Activated CD4-positive, alpha-beta T cell treated with anti-CD3 and anti-CD28 coated beads, Interleukin-2, amount 10 ng/mL, durations not matched to agents 7 days and 5 days (primary cell): ENCODE measurements at places on chromosomes 3 and 15. TPM values are rescaled to one million over a fixed set of nuclear protein-coding genes. Genes with fewer than 3 reads are reported as not detected.

DNA sequence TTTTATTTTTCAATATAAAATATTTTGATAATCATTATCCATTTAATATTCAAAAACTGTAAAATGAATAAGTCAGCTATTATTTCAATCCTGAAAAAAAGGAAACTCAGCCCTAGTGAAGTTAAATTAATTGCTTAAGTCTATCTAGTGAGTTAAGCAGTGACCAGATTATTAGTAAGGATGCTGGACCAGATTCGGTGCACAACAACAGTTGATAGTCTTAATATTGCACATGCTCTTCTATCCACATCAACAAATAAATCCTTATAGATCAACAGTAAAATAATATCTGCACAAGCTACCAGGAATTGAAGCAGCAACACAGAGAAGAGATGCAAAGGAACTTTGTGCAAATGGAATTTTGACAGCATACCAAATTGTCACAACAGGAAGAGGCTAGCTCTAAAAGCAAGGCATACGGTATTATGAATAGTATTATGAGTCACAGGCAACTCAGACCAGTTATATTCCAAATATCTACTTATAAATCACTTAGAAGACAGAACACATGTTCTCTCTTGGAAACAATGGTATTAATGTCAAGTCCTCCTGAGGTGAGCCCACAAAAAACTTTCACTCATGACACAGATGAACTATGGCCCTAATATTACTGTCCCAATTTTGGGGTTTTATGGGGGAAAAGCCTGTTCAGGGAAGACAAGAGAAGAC is 24.9 kb downstream of the VPS13C start:
- peaks cover 7% of the 10 kb centered on the region for H3K4me1 ChIP-seq
- no peak overlapping the region for H3K4me3 ChIP-seq
- no peaks in the 10 kb centered on the region for H3K27me3 ChIP-seq

DNA sequence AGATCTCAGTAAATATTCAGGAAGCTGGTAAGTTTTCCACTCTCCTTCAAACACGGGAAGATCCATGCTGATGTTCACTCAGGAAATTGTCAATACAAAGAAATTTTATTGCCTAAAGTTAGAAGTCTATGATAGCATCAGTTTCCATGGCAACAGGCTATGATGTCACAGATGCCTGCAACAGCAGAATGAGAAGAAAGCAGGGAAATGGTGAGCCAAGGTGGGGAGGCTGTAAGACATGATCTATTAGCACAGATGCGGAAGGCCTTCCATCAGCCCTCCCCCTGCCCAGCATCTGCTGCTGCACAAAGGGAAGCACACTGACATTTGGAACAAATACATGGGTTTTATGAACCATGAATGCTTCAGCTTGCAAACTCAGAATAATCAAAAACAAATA is 28.6 kb downstream of the EPHB1 start:
- no peak for DNase-seq
- no peak overlapping the region for H3K4me3 ChIP-seq
- no peak overlapping the region for H3K27ac ChIP-seq
- no peaks in the 10 kb centered on the region for H3K4me1 ChIP-seq

DNA sequence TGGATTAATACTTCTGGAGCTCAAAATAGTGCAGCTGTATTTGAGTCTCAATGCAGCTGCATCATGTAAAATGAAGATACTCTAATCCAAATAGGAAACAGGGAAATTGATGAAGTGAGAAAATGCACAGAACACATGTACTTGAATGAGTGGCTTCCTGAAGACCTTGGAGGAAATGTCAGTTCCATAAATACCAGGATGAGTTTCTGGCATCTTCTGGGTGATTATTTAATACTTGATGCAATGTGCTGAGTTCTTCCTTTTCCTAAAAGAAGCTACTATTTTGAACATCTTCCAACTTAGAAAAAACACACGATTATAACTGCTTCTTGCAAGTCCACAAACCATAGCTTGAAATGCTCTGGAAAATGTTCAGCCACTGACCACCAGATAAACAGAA is 162.8 kb downstream of the SLC9A9 start:
- H3K4me3 ChIP-seq, result no peak overlapping the region
- no peak for DNase-seq
- no peak overlapping the region for H3K27ac ChIP-seq
- H3K4me1 ChIP-seq, result no peaks in the 10 kb centered on the region
- H3K27me3 ChIP-seq, result no peaks in the 10 kb centered on the region
- no peaks in the 10 kb centered on the region for H3K36me3 ChIP-seq

ZMAT3 gene
- 23.6 TPM for total RNA-seq

DNA sequence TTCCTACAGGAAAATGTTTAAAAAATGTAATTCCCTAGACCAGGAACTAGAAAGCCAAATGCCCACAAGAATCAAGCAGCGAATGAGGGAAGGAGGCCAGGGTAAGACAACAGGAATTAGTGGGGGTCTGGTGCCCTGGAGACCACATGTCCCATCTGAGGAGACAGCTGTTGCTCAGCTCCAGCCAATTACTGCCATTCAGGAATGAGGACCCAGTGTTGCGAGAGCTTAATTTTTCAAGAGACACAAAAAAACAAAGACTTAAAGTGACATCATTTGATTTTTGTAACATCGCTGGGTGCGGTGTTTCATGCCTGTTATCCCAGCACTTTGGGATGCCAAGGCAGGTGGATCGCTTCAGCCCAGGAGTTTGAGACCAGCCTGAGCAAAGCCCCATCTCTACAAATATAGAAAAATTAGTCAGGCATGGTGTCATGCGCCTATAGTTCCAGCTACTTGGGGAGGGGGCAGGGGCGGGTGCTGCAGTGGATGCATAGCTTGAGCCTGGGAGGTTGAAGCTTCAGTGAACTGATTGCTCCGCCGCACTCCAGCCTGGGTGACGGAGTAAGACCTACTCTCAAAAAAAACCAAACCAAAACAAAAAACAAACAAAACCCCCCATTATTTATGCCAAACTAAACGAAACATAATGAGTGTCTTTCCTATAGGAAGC is 52.8 kb upstream of the LRIG1 start:
- H3K4me1 ChIP-seq, result peaks cover 6% of the 10 kb centered on the region
- no peak overlapping the region for H3K4me3 ChIP-seq
- H3K36me3 ChIP-seq, result no peaks in the 10 kb centered on the region
- peaks cover 3% of the 10 kb centered on the region for H3K27me3 ChIP-seq
- no peak for DNase-seq
- H3K27ac ChIP-seq, result no peak overlapping the region

DNA sequence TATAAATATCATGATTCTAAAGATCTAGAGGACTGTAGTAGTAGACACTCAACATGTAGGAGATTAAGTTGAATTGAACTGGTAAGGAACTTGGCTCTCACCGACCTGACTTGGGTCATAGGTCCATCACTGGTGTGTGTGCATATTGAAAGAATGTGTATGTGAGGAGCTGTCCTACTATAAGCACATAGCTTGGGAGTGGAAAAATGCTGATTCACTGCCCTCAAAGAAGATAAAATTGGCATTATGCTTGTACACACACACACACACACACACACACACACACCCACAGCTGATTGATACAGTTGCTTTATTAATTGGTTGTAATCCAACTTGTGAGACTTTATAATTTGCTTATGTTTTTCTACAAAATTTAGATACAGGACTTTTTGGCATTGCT is 411.0 kb upstream of the NR2F2 start:
- no peaks in the 10 kb centered on the region for H3K36me3 ChIP-seq
- H3K27me3 ChIP-seq, result peaks cover 20% of the 10 kb centered on the region
- DNase-seq, result no peak
- H3K4me3 ChIP-seq, result no peak overlapping the region
- no peak overlapping the region for H3K27ac ChIP-seq
- H3K4me1 ChIP-seq, result no peaks in the 10 kb centered on the region

GRCh38 chr15:58665672-58666071 is 83.8 kb downstream of the ADAM10 start:
- H3K27me3 ChIP-seq, result no peaks in the 10 kb centered on the region
- H3K4me1 ChIP-seq, result peaks cover 6% of the 10 kb centered on the region
- H3K27ac ChIP-seq, result no peak overlapping the region
- peaks cover 64% of the 10 kb centered on the region for H3K36me3 ChIP-seq

DNA sequence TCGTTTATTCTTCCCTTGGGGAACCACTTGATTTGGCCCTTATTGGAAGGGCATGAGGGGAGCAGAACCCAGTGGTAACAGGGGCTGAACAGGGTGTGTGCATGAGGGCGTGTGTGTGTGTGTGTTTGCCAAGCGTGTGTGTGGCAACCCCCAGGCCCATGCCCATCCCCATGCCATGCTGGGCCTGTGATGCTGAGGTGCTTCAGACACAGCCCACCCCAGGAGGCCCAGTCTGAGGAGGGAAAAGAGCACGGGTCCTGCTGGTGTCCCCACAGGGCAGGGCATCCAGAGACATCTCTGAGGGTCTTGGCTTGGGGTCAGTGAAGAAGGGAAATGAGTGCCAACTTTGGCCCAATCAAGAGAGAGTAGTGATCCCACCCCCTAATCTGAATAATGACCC is 71.6 kb downstream of the RASGRF1 start:
- H3K27ac ChIP-seq, result no peak overlapping the region
- no peak overlapping the region for H3K4me3 ChIP-seq
- no peak for DNase-seq
- H3K36me3 ChIP-seq, result no peaks in the 10 kb centered on the region
- no peaks in the 10 kb centered on the region for H3K4me1 ChIP-seq
- H3K27me3 ChIP-seq, result no peaks in the 10 kb centered on the region

DNA sequence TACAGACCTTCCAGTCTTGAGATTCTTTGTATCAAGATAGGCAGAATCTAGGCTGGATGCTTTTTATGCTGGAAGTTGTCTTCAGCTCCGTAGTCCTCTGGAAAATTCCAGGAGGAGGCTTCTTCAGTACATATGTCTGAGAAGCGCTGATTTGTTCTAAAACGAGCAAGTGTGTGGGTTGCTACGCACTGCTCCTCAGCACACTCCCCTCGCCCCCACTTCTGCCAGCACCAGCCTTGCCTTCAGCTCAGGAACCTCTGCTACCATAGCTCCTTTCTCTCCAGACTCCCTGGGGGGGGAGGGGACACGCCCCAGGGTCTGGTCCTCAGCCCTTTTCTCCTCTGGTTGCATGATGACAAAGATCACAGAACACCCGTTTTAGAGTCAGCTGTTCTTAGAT is 75.5 kb upstream of the TRA2B start:
- DNase-seq, result no peak
- peaks cover 7% of the 10 kb centered on the region for H3K27me3 ChIP-seq
- no peak overlapping the region for H3K27ac ChIP-seq
- H3K36me3 ChIP-seq, result no peaks in the 10 kb centered on the region
